HuH-7.5 (cell line): ENCODE measurements at places on chromosomes 3 and 15.

DNA sequence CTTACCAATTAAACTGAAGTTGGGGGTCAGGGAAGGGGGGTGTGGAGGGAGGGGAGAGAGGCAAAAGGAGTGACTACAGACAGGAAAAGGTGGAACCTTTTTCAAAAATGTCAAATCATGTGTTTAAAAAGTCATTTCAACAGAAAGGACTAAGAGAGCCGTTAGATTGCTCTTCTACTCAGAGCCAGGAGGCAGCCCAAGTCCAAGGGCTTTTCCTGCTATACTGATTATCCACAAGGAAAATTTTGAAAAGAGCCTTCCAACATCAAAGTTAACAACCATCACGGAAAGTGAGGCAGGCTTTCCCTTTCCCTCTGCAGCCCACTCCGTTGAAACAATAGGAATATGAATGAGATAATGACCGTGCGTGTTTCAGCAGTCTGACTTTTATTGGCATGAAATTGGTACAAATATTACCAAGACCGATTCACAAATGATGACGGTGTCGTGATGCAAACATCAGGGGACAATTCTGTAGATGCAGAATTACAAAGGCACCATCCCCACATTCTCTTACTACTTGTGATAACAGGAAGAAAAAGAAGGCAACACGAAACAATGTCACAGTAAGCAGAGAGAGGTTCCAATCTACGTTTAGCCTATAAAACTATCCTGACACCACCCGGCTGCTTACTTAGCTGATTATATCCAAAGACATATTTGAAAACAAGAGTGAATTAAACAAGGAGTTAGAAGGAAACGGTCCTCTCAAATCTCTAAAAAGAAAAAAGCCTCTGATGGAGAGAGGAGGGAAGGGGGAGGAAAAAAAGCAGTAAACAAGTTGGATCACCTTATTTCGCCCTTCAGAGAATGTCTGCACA lies 453.7 kb downstream of the FOXP1 start:
- DNase-seq: no peak

DNA sequence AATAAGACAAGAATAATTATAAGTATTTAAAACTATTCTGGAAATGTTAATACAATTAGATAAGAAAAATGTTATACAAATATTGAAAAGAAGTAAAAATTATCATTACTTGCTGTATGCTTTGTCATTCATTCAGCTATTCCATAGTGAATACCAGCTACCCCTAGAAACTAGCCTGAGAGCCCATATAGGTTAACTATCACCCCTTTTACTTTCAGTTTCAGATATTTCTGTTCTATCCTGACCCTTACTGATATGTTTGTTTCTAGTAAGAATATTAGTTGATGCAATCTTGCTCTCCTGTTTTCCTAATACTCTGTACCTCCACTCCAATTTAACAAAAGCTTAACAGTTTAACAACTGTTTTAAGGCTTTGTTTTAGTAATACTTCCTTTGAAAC lies 31.6 kb downstream of the FAM227B start:
- DNase-seq: no peak

- no peak for DNase-seq
Observed at GRCh38 chr3:136187868-136188267, 8.3 kb downstream of the MSL2 start.

GRCh38 chr15:69979262-69979661 lies 118.5 kb downstream of the TLE3 start:
- no peak for DNase-seq

- DNase-seq: peak; percentile 35
Observed at GRCh38 chr15:48963524-48964113, at the start of gene SHC4. Gene SHC4 (minus strand): TSS chr15:48963919. CDS start chr15:48963015, 904 bp downstream.

DNA sequence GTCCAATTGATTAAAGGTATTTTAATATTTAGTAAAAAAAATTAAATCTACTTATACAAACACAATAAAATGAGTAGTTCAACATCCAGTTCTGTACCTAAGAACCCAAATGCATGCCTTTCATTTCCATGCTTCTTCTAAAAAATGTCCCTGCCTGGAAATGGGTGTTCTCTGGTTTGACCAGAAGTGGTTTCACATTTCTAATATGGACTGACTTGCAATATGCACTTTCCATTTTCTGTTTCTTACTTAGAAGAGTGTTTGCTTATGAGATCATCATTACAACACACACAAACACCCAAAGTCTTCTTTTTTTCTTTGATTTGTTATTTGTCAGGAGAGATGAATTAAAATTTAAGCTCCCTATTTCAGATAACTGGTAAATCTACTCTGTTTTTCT lies 879.6 kb downstream of the AGBL1 start:
- no peak for DNase-seq

GRCh38 chr15:73818308-73818985 lies 54.9 kb upstream of the TBC1D21 start:
- DNase-seq: no peak

GRCh38 chr3:167996514-167996913 lies 99.2 kb downstream of the GOLIM4 start:
- DNase-seq: no peak

DNA sequence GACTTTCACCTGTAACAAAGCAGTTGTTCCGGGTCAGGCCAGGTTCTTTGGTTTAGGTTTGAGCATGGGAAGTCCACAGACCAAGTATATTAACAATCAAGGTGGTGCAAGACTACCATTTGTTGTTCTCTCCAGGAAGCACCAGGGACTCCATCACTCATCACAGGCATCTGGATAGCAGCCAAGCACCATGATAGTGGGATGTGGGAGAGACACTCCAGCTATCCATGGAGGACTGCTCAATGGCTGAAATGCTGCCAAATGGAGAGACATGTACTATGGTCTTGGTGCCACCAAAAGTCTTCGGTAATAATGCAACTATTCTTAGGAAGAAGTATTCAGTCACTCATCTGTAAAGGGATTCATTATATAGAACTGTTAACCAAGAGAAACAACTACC lies 143.0 kb downstream of the TNIK start:
- DNase-seq: no peak

- DNase-seq: no peak
Observed at GRCh38 chr15:75531041-75531450, 48.1 kb downstream of the PTPN9 start.

DNA sequence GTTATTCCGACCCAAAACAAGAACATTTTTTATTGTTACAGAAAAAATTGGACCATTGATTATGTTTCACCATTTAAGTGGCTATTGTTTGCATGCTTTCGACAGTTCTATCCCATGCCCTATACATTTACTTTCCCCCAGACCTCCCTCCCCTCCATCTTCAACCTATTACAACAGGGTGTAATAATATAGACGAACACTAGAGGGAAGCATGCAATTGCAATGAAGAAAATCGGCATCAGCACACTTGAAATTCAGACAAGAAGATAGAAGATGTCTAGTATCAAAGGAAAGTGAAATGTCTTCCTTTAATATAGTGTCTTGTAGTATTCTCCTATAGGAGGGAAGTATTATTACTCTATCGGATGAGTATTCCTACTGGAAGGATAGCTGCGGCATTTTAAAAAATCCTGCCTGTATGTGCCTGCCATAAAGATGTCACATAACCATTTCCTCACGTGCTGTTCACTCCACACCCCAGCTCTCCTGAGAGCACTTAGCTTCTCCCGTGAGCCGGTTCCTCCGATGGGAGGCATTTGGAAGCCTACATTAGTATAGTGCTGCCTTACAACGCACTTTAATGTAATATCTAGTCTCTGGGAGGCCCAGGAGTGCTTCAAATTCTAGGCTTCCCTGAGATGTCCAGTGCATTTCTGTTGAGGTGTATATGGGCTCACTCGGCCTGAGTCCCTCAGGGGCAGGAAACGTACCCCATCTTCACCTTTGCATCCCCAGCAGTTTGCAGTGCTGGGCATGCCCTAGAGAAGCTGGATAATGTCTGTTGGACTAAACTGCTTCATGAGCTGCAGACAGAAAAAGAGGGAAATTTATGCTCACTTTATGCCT lies 17.8 kb upstream of the ERICH6 start:
- peak; percentile 48 for DNase-seq

DNA sequence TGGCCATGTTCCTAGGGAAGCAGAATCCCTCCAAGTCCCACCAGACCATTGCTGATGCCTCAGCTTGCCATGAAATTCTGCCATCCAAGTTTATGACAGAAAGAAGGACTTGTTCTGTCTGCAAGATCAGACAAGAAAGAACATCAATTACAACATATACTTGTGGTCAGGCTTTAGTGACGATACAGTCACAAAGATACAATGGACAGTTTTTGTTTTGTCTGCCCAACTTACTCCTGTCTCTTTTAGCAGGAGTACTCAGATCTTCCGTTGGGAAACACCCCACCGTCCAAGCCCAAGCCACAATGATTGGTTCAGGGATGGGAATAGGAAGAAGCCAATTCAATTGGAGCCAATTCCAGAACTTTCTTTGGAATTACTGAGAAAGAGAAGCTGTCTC lies 15.7 kb downstream of the KLHL6 start:
- no peak for DNase-seq

DNA sequence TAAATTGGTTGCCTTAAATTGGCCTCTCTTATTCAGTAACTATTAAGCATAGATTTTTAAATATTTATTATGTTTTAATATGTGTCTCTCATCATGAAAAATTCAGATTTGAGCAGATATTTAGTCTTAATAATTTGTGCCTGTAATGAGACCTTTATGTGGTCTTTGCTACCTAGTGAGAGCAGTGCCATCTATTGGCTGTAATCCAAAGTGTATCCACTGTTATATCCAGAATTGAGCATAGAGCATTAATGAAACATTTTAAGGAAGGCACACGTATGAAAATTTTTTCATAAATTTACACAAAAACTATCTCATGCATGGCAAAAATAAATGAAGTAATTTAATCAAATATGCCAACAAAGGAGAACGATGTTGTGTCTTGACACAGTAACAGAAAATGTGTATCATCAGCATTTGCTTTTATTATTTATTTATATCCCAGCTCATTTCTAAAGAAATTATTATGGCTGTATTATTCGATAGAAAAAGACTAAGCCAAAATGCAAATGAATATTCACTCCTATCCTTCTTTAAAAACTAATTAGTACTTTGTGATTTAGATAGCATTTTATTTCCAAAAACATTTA lies 203.5 kb downstream of the RSRC1 start:
- DNase-seq: no peak

DNA sequence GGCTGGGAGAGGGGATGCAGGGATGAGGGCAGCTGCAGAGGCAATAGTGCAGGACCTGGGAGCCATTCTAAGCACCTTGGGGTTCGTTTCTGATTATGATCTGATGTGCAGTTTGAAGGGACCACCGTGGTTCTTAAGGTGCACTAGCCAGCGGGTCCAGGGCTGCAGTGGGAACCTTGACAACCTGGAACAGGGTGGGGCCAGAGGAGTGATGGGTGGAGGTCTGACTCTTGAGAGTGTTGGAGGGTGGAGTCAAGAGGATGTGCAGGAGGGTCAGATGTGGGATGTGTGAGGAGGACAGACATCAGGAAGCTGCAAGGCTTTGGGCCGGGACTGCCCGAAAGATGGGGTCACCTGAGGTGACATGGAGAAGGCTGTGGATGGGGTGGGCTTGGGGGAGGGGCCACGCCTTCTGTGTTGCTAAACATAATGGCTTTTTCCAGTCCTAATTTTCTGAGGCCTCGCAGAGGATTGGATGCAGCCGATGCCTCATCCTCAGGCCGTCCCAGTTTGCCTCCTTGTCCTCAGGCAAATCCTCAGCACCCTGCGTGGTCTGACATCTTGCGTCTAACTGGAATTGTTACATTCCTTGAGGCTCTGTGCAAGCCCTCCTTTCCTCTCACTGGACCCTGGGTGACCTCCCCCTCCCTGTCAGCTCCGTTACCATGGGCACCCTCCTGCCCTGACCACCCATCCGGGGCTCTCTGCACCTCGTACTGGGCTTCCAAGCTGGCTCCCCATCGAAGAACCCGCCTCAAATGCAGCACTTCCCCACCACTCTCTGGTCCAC lies 61.4 kb upstream of the TRPM1 start:
- no peak for DNase-seq

DNA sequence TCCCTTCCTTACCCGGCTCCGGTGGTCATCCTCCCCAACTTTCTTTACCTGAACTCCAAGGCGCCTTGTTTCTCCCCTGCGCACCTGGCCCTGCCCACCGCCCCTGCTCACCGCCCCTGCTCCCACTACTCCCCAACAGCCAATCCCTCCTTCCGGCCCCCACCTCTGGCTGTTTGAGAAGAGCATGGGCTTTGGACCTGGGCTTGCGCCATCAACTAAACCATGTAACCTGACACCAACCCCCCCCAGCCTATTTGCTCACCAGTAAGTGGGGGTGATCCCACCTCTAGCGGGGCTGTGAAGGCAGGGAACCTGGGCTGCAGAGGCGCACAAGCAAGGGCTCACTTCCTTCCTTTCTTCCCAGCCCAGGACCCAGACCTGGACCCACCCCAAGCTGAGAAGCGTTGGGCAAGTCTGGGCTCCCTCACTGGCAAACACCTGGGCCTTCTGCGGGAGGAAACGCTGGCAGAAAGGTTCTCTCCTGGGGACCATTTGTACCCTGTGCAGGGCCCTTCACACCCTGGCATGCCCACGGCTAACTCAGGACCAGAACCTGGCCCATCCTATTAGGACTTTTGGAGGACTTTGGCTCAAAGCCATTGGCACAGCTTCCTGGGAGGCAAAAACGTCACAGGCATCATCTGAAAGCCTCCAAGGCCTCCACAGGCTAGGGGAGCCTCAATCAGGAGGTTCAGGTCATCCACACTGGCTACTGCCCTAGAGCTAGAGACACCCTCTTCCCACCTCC lies at the start of gene PLXNB1:
Gene PLXNB1 (minus strand): TSS at position 127 of the 748 bp plus-strand sequence. CDS start 5,475 bp downstream, outside the sequence.
- peak; percentile 95 for DNase-seq

DNA sequence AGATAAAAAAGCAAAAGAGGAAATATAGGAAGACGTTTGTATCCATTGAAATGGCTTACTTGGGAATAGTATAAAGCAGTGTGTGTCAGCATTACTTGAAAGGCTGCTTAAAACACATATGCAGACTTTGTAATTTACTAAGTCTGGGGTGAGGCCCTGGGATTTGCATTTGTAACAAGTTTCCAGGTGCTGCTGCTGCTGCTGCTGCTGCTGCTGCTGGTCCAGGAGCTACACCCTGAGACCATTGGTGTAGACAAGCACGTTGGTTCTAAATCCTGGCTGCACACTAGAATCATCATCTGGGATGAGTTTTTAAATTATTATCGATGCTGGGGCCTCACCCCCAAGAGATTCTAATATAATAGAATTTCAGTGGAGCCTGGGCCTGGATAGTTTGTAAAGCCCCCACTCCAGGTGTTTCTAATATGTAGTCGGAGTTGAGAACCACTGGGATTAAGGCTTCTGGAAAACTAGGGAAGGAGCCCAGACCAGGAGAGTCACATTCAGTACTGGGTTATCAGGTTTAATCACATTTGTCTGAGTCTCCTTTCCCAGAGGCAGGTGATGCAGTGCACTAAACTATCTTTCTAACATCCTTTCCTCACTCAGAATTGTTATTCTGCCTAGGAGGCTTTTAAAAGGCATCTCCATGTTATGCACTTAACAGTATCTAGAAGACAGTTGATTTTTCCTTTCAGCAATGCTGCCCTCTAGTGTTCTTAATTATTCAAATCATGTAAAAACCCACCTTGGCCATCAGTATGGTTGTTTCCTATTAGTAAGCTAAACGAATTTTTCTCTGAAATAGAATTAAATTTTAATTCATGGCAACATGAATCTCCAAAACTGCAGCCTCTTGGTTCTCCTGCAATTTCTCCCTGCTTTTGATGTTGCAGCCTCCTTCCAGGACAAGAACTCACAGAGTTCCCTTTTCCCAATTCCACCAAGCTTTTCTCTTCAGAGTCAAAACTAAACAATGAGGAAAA lies 45.4 kb downstream of the SSR3 start:
- peak; percentile 32 for DNase-seq
